Hindlimb muscle (tissue), 1 donor: ENCODE measurements at places on chromosomes 7 and 10. TPM values are rescaled to one million over a fixed set of nuclear protein-coding genes. Genes with fewer than 3 reads are reported as not detected.

- DNase-seq, result no peak
Observed at GRCh38 chr10:65762311-65762710, 1163.5 kb upstream of the LRRTM3 start.

GRCh38 chr7:143248761-143249354 is 14.4 kb upstream of the GSTK1 start:
- DNase-seq, result no peak

DNA sequence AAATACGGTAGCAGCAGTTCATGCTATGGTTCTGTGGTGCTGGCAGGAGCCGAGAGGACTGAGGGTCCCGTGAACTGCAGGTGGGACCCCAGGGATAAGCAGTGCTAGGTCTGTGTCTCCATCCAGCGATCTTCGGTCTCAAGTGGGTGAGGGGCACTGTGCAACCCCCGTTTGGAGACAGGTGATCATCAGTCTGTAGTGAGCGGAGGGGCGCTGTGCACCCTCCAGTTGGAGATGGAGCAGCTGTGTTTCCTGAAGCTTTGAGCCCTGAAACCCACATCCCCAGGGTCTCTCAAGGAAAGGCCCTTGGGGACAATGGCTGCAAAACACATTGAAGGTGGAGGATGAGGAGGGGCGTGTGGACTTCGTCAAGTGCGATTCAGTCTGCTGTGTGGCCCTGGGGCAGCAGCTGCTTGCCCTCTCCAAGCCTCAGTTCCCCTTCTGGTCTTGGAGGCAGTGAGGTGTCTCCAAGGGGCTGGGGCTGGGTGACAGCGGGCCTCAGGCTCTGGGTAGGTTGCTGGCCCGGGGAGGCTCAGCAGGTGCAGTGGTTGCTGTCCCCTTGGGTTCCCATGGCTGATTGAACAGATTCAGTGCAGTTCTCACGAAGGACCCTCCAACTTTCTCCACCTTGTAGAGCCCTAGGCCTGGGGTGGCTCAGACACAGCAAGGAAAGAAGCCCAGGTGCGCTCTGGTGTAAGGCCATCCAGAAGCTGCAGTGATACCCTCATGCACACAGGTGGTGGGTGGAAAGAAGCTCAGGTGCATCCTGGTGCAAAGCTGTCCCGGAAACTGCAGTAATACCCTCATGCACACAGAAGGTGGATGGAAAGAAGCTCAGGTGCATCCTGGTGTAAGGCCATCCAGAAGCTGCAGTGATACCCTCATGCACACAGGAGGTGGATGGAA is 160.6 kb downstream of the ADARB2 start:
- no peak for DNase-seq

- DNase-seq, result no peak
Observed at GRCh38 chr10:34155812-34156211, 659.3 kb downstream of the PARD3 start.

DNA sequence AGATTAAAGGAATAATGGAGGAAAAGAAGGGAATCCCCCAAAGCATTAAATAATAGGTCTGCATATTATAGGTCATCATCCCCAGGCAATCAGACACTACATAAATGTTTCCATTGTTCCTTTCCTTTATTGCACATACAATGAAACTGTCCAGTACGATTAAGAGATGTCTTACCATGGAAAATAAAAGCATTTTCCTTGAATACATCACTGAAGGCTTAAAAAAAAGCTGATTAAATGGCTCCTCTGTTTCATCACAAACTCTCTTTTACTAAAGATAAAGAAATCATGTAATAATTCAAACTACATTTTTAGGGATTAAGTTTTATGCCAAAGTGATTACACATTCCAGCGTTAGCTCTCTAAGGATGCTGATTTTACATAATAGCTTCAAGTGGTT is 316.0 kb downstream of the AGMO start:
- no peak for DNase-seq

GRCh38 chr7:150975536-150976319 is 2.4 kb downstream of the KCNH2 start:
- DNase-seq, result no peak

Gene PNLIPRP1
- polyA plus RNA-seq, result not detected

DNA sequence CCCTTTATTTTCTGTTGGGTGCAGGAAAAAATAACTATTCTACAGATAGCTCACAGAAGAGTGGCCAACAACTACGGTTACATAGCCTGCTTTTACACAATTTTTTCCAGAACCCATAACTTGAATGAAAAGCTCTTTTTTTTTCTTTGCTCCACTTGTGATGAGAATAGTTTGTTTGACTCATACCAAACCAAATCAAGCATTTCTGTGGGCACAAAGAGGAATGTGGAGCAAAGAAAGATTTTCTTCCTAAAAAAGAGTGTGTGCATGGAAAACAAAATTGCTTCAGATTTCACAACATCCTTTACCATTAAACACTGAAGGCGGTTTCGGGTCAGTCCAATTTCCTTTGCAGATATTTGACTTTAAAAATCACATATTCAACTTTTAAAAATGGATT is 54.8 kb upstream of the RAB11FIP2 start:
- DNase-seq, result no peak

GRCh38 chr7:96246919-96247318 is 75.0 kb downstream of the SLC25A13 start:
- DNase-seq, result no peak

- no peak for DNase-seq
Observed at GRCh38 chr7:44707558-44708230, 41.0 kb upstream of the ZMIZ2 start.

GRCh38 chr7:121278120-121279021 is 50.4 kb upstream of the WNT16 start:
- DNase-seq, result no peak

- no peak for DNase-seq
Observed at GRCh38 chr10:59831658-59832503, 74.5 kb downstream of the CCDC6 start.

- peak; percentile 38 for DNase-seq
Observed at GRCh38 chr7:139108266-139109187, 993 bp downstream of the ZC3HAV1 start.

GRCh38 chr10:118546479-118546878 is 49.0 kb downstream of the PRLHR start:
- DNase-seq, result no peak

Gene SMNDC1
- polyA plus RNA-seq, result 33.9 TPM

Gene AKR1C2
- 5.7 TPM for polyA plus RNA-seq

Gene SLC26A5
- polyA plus RNA-seq, result 0.14 TPM

DNA sequence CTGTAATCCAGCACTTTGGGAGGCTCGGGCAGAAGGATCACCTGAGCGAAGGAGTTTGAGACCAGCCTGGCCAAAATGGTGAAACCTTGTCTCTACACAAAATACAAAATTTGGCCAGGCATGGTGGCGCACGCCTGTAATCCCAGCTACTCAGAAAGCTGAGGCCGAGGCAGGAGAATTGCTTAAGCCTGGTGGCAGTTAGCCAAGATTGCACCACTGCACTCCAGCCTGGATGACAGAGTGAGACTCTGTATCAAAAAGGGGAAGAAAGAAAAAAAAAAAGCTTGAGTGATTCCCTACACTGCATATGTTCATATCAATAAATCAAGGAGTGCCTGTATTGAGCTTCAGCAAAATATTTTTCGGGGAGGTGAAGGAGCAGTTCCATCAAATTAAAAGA is 45.8 kb upstream of the SRRM3 start:
- no peak for DNase-seq

DNA sequence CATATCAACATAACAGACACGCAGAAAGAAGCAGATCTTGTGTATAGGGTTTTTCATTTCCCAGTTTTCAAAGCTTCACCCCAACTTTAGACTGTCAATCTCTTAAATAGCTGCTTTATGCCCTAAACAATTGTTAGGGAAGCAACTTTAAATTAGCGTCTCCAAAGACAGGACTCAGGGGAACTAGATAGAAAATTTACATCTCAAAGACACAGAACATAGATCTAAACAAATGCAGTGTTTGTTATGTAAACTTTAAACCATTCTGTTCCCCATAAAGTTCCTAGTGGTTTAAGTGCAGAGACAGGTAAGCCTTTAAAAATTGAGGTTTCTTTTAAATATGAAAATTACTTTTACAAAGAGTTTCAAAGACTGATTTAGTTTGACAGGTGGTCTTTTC is 379.2 kb upstream of the GHITM start:
- DNase-seq, result no peak

Gene SUN3
- polyA plus RNA-seq, result not detected

DNA sequence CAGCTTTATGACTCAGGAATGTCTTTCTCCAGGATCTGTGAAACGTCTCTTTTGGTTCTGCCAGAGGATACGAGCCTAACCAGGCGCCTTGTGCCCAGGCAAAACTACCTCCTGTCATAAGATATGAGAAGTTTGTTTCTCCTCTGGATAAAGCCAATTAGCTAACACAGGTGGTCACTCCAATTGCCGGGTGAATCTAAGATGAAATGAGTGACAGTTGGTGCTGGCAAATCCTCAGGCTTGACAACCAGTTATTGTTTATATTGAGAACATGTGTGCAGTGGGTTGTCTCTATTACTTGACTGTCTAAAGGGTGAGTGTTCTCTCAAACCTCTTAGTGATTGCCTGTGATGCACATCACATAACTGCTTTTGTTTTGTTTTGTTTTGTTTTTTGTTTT is 449.1 kb downstream of the XPNPEP1 start:
- no peak for DNase-seq

- DNase-seq, result no peak
Observed at GRCh38 chr10:52443419-52444388, 129.6 kb downstream of the DKK1 start.

Gene MACC1
- 0.09 TPM for polyA plus RNA-seq

Gene LIPM
- polyA plus RNA-seq, result not detected

GRCh38 chr10:103820101-103821062 is 35.0 kb downstream of the SH3PXD2A start:
- peak; percentile 87 for DNase-seq

DNA sequence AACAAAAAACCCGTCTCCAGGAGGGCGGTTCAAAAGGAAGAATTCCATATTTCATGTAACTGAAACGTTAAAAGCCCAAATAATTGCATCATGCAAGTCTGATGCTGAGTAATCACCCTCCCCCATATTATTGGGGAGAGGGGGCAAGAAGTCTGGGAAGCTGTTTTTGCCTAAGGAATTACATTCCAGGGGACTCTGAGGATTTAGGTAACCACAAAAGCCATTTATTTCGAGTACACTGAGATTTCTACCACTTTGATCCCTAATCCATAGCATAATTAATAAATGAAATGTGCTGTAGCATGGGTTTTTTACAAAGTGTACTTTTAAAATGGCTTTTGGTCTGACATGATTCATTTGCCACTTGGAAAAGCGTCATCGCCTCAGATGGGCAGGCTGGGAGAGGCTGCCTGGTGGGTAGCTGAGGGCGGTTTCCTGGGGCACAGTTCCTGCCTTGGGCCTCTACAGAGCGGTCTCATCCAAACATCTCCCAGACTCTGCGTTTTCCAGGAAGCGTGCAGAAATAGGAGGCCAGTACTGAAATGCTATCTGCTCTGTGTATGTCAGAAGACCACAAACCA is 106.5 kb downstream of the TCF7L2 start:
- DNase-seq, result no peak

GRCh38 chr10:91682912-91683311 is 50.0 kb upstream of the PPP1R3C start:
- DNase-seq, result no peak

Gene TRIM73
- polyA plus RNA-seq, result 5.2 TPM

GRCh38 chr10:391305-391704 is 256.1 kb downstream of the ZMYND11 start:
- DNase-seq, result no peak

Gene PHKG1
- 55.4 TPM for polyA plus RNA-seq

Gene CNTNAP2
- 10.1 TPM for polyA plus RNA-seq

Gene KCNMA1
- 15.2 TPM for polyA plus RNA-seq

GRCh38 chr10:102009801-102010425 is 46.1 kb downstream of the ARMH3 start:
- DNase-seq, result peak; percentile 63

GRCh38 chr10:14502431-14502830 is 171.7 kb upstream of the FRMD4A start:
- DNase-seq, result no peak

Gene LRCH4
- polyA plus RNA-seq, result 31.9 TPM

Gene FAM25C
- not detected for polyA plus RNA-seq

- DNase-seq, result no peak
Observed at GRCh38 chr10:121998462-121998861, 9.5 kb downstream of the TACC2 start.

DNA sequence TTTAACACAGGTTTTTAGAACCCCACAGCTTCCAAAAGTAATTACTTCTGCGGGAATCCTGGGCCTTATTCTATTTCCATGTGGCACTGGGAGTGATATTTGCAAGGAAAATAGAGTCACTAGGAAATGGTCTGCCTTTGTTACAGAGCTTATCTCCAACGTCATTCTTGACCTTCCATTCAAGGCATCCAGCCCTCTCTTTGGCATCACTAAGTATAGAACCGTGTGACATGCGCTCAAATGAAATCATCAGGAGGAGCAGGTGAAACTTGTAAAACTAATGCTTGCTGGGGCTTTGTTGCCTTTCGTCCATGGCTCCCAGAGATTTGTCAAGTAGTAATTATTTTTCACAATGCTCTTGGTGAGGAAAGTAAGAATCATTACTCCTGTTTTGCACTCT is 73.4 kb downstream of the PAPSS2 start:
- no peak for DNase-seq

GRCh38 chr10:101529207-101529606 is 58.9 kb downstream of the POLL start:
- no peak for DNase-seq

Gene NHLRC2
- polyA plus RNA-seq, result 14.7 TPM

- DNase-seq, result no peak
Observed at GRCh38 chr10:49360271-49361177, 35.4 kb downstream of the DRGX start.

- DNase-seq, result no peak
Observed at GRCh38 chr7:147885869-147886268, 704.7 kb upstream of the C7orf33 start.

- no peak for DNase-seq
Observed at GRCh38 chr10:35451151-35452016, 115.1 kb downstream of the CCNY start.

Gene COMTD1
- polyA plus RNA-seq, result 7.4 TPM

Gene WEE2
- polyA plus RNA-seq, result 0.22 TPM

DNA sequence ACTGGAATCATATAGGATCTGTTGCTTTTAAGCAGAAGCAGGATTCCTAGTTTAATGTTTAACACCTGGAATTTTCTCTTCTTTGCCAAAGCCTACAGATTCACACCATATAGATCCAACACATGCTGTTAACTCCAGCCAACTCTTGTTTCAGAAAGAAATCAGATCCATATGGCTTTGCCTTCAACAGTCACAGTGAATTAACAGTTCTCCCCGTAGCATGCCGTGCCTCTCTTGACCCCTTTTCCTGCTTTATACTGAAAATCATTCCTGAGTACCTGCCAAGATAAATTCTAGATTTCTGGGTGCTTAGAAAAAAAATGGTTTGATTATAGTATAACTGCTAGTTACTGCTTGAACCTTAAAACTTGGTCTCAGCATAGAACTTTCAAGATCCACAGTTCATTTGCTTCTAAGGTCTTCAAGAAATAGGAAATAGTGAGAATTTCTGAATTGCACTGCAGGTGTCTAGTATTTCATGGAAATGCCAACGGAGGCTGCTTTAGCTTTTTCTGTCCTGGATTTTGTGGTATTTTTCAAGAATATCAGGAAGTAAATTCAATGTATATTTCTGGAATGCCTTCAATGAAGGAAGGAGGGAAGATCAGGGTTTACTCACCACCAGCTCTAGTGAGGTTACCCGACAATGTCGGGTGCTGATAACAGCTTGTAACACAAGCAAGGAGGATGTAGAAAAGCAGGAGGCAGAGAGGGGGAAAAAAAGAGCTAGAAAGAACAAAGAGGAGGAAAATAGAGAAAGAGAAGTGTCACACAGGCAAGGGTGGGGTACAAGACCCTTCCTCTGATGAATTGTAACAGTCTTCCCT is 6.6 kb downstream of the AASS start:
- DNase-seq, result peak; percentile 8
